ENCODE measurements at places on chromosomes 5 and 9. TPM values are rescaled to one million over a fixed set of nuclear protein-coding genes. Genes with fewer than 3 reads are reported as not detected.

Gene ENHO
- 0.06 TPM for total RNA-seq

Gene NR4A3
- 0.19 TPM for total RNA-seq

Gene NFIL3
- 3.6 TPM for total RNA-seq

Gene SH3TC2
- 8.6 TPM for total RNA-seq

Gene PRRT1B
- total RNA-seq, result not detected

Gene PRSS3
- 3.9 TPM for total RNA-seq

Gene OBP2B
- total RNA-seq, result not detected

Gene GARIN3
- not detected for total RNA-seq

Gene NR2F1
- total RNA-seq, result 63.9 TPM

Gene PRXL2C
- 20.6 TPM for total RNA-seq

Gene FOXE1
- total RNA-seq, result not detected

Gene SMIM33
- not detected for total RNA-seq

Gene PLAC8L1
- not detected for total RNA-seq

Gene ITK
- total RNA-seq, result not detected

Gene SUSD3
- total RNA-seq, result 0.16 TPM

Gene OR1Q1
- total RNA-seq, result not detected

Gene INSYN2B
- 0.81 TPM for total RNA-seq

Gene NUDT12
- 4.4 TPM for total RNA-seq

Gene GLDC
- total RNA-seq, result 4.3 TPM

Gene DOK3
- 3.4 TPM for total RNA-seq

Gene KCNN2
- 6.3 TPM for total RNA-seq

Gene ADGRD2
- total RNA-seq, result under 0.01 TPM

Gene PRUNE2
- 4.9 TPM for total RNA-seq

Gene NTRK2
- total RNA-seq, result under 0.01 TPM

Gene ANKDD1B
- total RNA-seq, result 1.3 TPM

Gene DPM2
- total RNA-seq, result 6.2 TPM

Measured in bladder microvascular endothelial cell (primary cell).